Uterus (tissue), 4 donors: ENCODE measurements at places on chromosomes 1 and 21. TPM values are rescaled to one million over a fixed set of nuclear protein-coding genes. Genes with fewer than 3 reads are reported as not detected.
A peak's percentile ranks its signal among the peaks of the same experiment; 100 is the strongest.

Gene CACNA1S
- 0.07 TPM for total RNA-seq

Gene OR10J1
- total RNA-seq, result not detected

Gene CELF3
- not detected for total RNA-seq

Gene ABCA4
- 0.49 TPM for total RNA-seq

Gene FNDC7
- total RNA-seq, result not detected

Gene SYTL1
- 11.3 TPM for total RNA-seq

Gene IFI44L
- total RNA-seq, result 27.2 TPM

Gene TAF5L
- total RNA-seq, result 0.88 TPM

Gene GJC2
- total RNA-seq, result 13.5 TPM

Gene HNRNPR
- total RNA-seq, result 29.7 TPM

- H3K27ac ChIP-seq, result no peak overlapping the region
- no peak for DNase-seq
- peaks cover 17% of the 10 kb centered on the region for H3K4me1 ChIP-seq
- no peak overlapping the region for H3K4me3 ChIP-seq
- H3K27me3 ChIP-seq, result no peaks in the 10 kb centered on the region
- no peaks in the 10 kb centered on the region for H3K36me3 ChIP-seq
These were observed 7.0 kb downstream of the GPR3 start for GRCh38 chr1:27399251-27400025.

DNA sequence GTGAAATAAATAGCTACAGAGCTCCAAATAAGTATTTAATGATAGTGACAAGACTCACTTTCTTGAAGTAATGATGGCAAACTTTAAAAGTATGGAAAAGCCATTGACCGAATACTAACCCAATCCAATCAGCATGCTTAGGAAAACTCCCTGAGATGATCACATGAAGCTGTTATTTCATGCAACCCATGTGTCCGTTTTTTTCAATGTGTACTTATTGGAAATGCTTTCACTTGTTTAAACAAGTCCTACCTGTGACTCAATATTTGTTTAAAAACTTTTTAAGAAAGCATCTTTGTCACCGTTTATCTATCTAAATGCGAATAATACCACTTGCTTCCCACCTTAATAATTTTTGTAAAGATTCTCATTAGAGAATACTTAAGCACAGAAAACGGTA lies 185.8 kb downstream of the NRIP1 start:
- no peak overlapping the region for H3K4me3 ChIP-seq
- H3K27me3 ChIP-seq, result no peaks in the 10 kb centered on the region
- H3K4me1 ChIP-seq, result no peaks in the 10 kb centered on the region
- DNase-seq, result no peak

DNA sequence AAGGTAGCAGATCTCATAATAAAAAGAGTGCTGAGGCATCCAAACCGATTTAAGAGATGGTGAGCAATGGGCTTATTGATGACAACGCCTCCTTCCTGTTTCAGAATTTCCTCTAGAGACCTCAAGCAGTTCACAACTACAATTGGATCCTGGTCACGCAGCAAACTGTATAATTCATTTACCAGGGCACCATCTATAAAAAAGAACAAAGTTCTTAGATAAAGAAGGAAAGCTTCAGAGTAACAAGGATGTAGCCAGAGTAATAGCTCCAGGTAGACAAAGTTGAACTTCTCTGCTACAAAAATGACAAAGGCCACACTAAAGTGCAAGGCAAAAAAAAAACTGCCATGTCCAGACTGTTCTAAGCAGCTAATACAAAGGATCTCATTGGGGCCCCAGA lies 3.4 kb downstream of the AP4B1 start:
- no peak overlapping the region for H3K27ac ChIP-seq
- no peak overlapping the region for H3K4me3 ChIP-seq

- H3K36me3 ChIP-seq, result no peaks in the 10 kb centered on the region
- H3K27ac ChIP-seq, result no peak overlapping the region
- no peak for DNase-seq
- H3K4me1 ChIP-seq, result peaks cover 5% of the 10 kb centered on the region
- H3K4me3 ChIP-seq, result no peak overlapping the region
These were observed 29.0 kb downstream of the ACP6 start for GRCh38 chr1:147641291-147641690.

DNA sequence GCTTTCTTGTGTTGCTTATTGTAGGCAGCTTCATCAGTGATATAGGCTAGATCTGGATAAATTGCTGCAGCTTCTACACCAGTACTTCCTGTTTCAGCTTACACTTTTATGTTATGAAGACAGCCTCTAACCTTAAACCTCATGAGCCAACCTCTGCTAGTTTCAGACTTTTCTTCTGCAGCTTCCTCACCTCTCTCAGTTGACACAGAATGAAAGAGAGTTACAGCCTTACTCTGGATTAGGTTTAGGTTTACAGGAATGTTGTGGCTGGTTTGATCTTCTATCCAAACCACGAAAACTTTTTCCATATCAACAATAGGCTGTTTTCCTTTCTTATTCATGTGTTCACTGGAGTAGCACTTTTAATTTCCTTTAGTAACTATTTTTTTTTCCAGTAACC lies 76.9 kb upstream of the RNPC3 start:
- H3K27ac ChIP-seq, result no peak overlapping the region
- H3K36me3 ChIP-seq, result no peaks in the 10 kb centered on the region
- H3K27me3 ChIP-seq, result no peaks in the 10 kb centered on the region
- no peak overlapping the region for H3K4me3 ChIP-seq

GRCh38 chr1:243939167-243939848 lies 89.3 kb upstream of the AKT3 start:
- H3K4me1 ChIP-seq, result no peaks in the 10 kb centered on the region
- H3K36me3 ChIP-seq, result no peaks in the 10 kb centered on the region
- DNase-seq, result no peak
- no peak overlapping the region for H3K27ac ChIP-seq
- no peak overlapping the region for H3K4me3 ChIP-seq

GRCh38 chr1:238061967-238062613 lies 171.4 kb upstream of the ZP4 start:
- no peak overlapping the region for H3K27ac ChIP-seq
- no peaks in the 10 kb centered on the region for H3K27me3 ChIP-seq
- no peaks in the 10 kb centered on the region for H3K36me3 ChIP-seq
- H3K4me1 ChIP-seq, result no peaks in the 10 kb centered on the region
- no peak overlapping the region for H3K4me3 ChIP-seq
- no peak for DNase-seq

GRCh38 chr1:245166471-245166885 lies 11.7 kb downstream of the KIF26B start:
- no peaks in the 10 kb centered on the region for H3K4me1 ChIP-seq
- no peak for DNase-seq
- H3K27me3 ChIP-seq, result no peaks in the 10 kb centered on the region
- no peak overlapping the region for H3K4me3 ChIP-seq
- H3K36me3 ChIP-seq, result no peaks in the 10 kb centered on the region

DNA sequence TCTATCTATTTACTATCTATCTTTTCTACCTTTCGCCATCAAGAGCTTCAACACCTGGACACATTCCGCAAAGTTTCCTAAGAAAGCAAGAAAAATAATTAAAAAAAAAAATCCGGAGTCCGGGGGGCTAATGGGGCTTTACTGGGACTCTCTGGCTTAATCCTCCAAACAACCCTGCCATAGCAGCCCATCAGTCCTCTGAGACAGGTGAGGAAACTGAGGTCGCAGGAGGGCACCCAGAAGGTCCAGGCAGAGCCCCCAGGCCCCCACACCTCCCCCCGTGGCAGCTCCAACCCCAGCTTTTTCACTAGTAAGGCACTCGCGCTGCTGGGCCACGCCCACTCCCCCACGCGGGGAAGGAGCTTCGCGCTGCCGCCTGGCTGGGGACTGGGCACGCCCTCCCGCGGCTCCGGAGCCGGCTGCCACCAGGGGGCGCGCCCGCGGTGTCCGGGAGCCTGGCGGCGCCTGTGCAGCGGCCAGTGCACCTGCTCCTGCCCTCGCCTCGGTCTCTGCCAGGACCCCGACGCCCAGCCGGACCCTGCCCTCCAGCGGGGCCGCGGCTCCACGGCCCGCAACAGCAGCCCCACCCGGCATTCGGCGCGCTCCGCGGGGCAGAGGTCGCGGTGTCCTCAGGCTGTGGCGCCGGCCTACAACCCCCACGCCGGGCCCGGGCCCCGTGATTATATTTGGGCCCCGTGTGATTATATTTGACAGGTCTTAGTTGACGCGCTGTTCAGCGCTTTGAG lies 54.1 kb upstream of the SAMD11 start:
- H3K36me3 ChIP-seq, result no peaks in the 10 kb centered on the region
- peak; percentile 70 for DNase-seq
- no peaks in the 10 kb centered on the region for H3K27me3 ChIP-seq
- H3K4me1 ChIP-seq, result no peaks in the 10 kb centered on the region
- no peak overlapping the region for H3K4me3 ChIP-seq
- no peak overlapping the region for H3K27ac ChIP-seq

- no peaks in the 10 kb centered on the region for H3K27me3 ChIP-seq
- DNase-seq, result peak; percentile 45
- H3K4me1 ChIP-seq, result no peaks in the 10 kb centered on the region
These were observed at the start of gene SELL for GRCh38 chr1:169711469-169712308. Gene SELL (minus strand): TSS chr1:169711620. CDS start chr1:169711498, 122 bp downstream.

- no peaks in the 10 kb centered on the region for H3K4me1 ChIP-seq
- no peaks in the 10 kb centered on the region for H3K27me3 ChIP-seq
- H3K36me3 ChIP-seq, result no peaks in the 10 kb centered on the region
- no peak overlapping the region for H3K27ac ChIP-seq
These were observed 140.6 kb upstream of the HMGB4 start for GRCh38 chr1:33723251-33723650.

- no peaks in the 10 kb centered on the region for H3K36me3 ChIP-seq
- no peaks in the 10 kb centered on the region for H3K4me1 ChIP-seq
- no peaks in the 10 kb centered on the region for H3K27me3 ChIP-seq
- no peak overlapping the region for H3K4me3 ChIP-seq
- no peak overlapping the region for H3K27ac ChIP-seq
- DNase-seq, result no peak
These were observed 83.3 kb downstream of the TIAM1 start for GRCh38 chr21:31260790-31261189.

DNA sequence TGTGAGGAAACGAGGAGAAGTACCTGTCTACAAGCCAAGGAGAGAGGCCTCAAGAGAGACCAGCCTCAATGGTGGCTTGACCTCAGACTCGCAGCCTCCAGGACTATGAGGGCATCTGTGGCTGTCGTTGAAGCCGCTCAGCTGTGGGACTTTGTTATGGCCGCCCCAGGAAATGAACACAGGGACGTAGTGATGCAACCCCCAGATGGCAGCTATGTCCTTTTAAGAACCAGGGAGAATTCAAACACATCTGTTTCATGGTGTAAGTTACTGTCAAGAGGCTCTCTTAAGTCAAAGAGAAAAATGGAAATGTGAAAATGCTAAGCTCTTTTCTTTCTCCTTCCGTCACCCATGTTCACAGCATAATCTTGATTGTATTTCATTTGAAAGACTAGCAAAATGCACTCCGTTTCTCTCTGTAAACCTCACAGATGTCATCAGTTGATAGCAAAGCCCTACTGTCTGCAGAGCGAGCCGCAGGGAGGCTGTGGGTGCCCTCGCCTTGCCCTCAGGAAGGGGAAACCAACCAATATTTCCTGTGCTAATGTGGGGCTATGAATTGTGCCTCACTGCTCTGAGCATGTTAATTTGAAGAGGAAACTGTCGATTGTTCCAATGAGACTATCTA lies 21.3 kb downstream of the UBASH3A start:
- H3K4me3 ChIP-seq, result no peak overlapping the region
- no peaks in the 10 kb centered on the region for H3K4me1 ChIP-seq
- H3K27me3 ChIP-seq, result no peaks in the 10 kb centered on the region
- H3K36me3 ChIP-seq, result no peaks in the 10 kb centered on the region
- H3K27ac ChIP-seq, result no peak overlapping the region

- no peaks in the 10 kb centered on the region for H3K27me3 ChIP-seq
- H3K36me3 ChIP-seq, result no peaks in the 10 kb centered on the region
- DNase-seq, result no peak
- no peak overlapping the region for H3K4me3 ChIP-seq
- H3K4me1 ChIP-seq, result no peaks in the 10 kb centered on the region
These were observed 249.8 kb downstream of the SIPA1L2 start for GRCh38 chr1:232380131-232380530.
